ENCODE measurements at places on chromosomes 12 and 14. TPM values are rescaled to one million over a fixed set of nuclear protein-coding genes. Genes with fewer than 3 reads are reported as not detected.

Gene STAC3
- total RNA-seq, result 0.33 TPM

Gene SMIM41
- 0.07 TPM for total RNA-seq

Gene KLHDC1
- 3.4 TPM for total RNA-seq

Gene HOXC4
- total RNA-seq, result 1.2 TPM

Gene CYP46A1
- total RNA-seq, result 0.33 TPM

Gene DERA
- 29.1 TPM for total RNA-seq

Gene PLEKHG7
- not detected for total RNA-seq

Gene TAMALIN
- 2.7 TPM for total RNA-seq

Gene CLEC4C
- total RNA-seq, result not detected

Gene LRRK2
- 12.3 TPM for total RNA-seq

Gene RFX4
- total RNA-seq, result not detected

Gene POTEM
- total RNA-seq, result not detected

Gene FOXG1
- total RNA-seq, result 1.6 TPM

Gene CLEC4D
- total RNA-seq, result not detected

Gene RHOJ
- 5.0 TPM for total RNA-seq

Gene RPL10L
- total RNA-seq, result not detected

Gene RBP5
- total RNA-seq, result not detected

Gene LRFN5
- 11.3 TPM for total RNA-seq

Gene OSBPL8
- 111 TPM for total RNA-seq

Gene AJUBA
- 43.2 TPM for total RNA-seq

Gene CLEC2A
- not detected for total RNA-seq

Gene TBX5
- total RNA-seq, result 2.0 TPM

Gene BCAT1
- total RNA-seq, result 186 TPM

Gene TUBA1C
- total RNA-seq, result 303 TPM

Gene C12orf76
- 24.8 TPM for total RNA-seq

Gene CIT
- 12.3 TPM for total RNA-seq

Gene GPR137C
- total RNA-seq, result 0.33 TPM

Gene SLC5A8
- not detected for total RNA-seq

Gene PRB2
- not detected for total RNA-seq

Gene TMEM30B
- total RNA-seq, result 0.86 TPM

Gene CS
- total RNA-seq, result 159 TPM

Gene SYNDIG1L
- total RNA-seq, result under 0.01 TPM

Gene CDKL1
- total RNA-seq, result 30.3 TPM

Gene GLIPR1L1
- total RNA-seq, result not detected

Gene TCL1B
- not detected for total RNA-seq

Gene RDH12
- not detected for total RNA-seq

Gene DHRS2
- total RNA-seq, result not detected

Gene ASCL1
- not detected for total RNA-seq

Gene MORN3
- total RNA-seq, result 0.86 TPM

Gene PMEL
- 0.65 TPM for total RNA-seq

Gene KLHL33
- 0.03 TPM for total RNA-seq

Gene C14orf132
- 20.6 TPM for total RNA-seq

Gene TAS2R14
- 4.3 TPM for total RNA-seq

Gene PLD4
- 0.07 TPM for total RNA-seq

Gene AREL1
- 38.1 TPM for total RNA-seq

Gene PMCH
- 0.30 TPM for total RNA-seq

Gene NGB
- total RNA-seq, result not detected
